Activated CD8-positive, alpha-beta memory T cell treated with anti-CD3 and anti-CD28 coated beads, Interleukin-2, amount 10 ng/mL, durations not matched to agents 7 days and 5 days (primary cell): ENCODE measurements at places on chromosomes 11 and 22.

GRCh38 chr11:10323793-10324170 lies 18.9 kb downstream of the ADM start:
- H3K36me3 ChIP-seq = no peaks in the 10 kb centered on the region
- H3K27me3 ChIP-seq = peaks cover 35% of the 10 kb centered on the region
- H3K27ac ChIP-seq = no peak overlapping the region

GRCh38 chr22:37331856-37332536 lies 49.7 kb downstream of the CYTH4 start:
- H3K36me3 ChIP-seq = no peaks in the 10 kb centered on the region
- DNase-seq = no peak
- H3K27ac ChIP-seq = no peak overlapping the region
- H3K4me1 ChIP-seq = peaks cover 2% of the 10 kb centered on the region
- H3K27me3 ChIP-seq = peaks cover 74% of the 10 kb centered on the region
- no peak overlapping the region for H3K4me3 ChIP-seq

DNA sequence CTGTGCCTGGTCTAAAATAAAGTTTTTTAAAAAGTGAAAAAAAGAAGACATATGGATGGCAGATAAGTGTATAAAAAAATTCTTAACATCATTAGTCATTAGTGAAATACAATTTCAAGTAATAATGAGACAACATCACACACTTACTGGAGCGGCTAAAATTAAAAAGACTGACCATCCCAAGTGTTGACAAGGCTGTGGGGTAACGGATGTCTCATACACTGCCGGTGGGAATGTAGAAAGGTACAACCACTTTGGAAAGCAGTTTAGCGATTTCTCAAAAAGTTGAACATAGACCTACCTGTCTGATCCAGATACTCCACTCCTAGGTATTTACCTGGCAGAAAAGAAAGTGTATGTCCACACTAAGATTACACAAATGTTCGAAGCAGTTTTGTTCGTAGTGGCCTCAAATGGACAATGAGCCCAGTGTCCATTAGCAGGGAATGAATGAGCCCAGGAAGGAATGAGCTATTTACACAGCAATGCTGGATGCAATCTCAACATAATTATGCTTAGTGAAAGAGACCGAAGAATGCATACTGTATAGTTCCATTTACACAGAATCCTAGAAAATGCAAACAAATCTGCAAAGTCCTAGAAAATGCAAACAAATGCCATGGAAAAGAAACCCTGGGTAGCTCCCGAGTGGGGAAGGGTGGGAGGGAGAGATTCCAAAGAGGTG lies 6.7 kb upstream of the MUC2 start:
- peaks cover 16% of the 10 kb centered on the region for H3K27me3 ChIP-seq
- H3K27ac ChIP-seq = no peak overlapping the region
- no peak overlapping the region for H3K4me3 ChIP-seq
- DNase-seq = no peak

DNA sequence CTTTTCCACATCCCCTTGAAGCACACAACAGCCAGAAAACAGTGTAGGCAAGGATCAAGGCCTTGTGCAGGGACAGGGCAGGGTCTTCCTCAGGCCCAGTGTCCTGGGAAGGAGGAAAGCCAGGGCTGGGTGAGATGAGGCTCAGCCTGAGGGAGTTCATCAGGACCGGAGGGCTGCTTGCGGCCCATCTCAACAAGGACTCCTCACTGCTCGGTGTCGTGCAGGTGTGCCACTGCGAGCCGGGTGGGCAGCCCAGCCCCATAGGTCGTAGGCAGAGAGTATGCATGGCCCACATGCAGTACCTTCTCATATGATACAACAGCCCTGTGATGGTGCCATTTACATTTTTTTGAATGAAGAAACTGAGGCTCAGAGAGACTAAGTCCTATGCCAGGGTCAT lies 12.9 kb downstream of the SHISA8 start:
- H3K27me3 ChIP-seq = no peaks in the 10 kb centered on the region
- no peak for DNase-seq
- no peak overlapping the region for H3K4me3 ChIP-seq
- peak overlapping the region; percentile 24 for H3K27ac ChIP-seq

DNA sequence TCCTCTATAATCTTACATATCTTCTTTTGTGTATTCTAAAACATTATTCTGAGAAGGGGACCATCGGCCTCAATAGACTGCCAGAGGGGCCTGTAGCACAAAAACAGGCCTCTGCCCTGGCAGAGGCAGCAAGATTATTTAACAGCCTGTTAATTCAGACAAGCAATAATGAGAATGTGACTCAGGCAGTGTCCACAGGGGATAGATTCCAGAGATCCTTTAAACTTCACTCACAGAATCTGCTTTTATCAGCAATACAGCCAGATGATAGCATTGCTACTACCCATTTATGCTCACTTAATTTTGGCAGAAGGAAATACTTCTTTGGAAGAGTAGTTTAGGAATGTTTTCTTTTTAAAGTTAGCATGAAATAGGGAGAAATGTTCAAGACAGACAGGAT lies 44.9 kb downstream of the AAMDC start:
- no peaks in the 10 kb centered on the region for H3K4me1 ChIP-seq
- no peak overlapping the region for H3K4me3 ChIP-seq
- H3K27me3 ChIP-seq = no peaks in the 10 kb centered on the region
- no peak for DNase-seq
- no peak overlapping the region for H3K27ac ChIP-seq

- peaks cover 31% of the 10 kb centered on the region for H3K4me1 ChIP-seq
- H3K36me3 ChIP-seq = no peaks in the 10 kb centered on the region
- H3K27ac ChIP-seq = no peak overlapping the region
- DNase-seq = no peak
- H3K4me3 ChIP-seq = no peak overlapping the region
- peaks cover 3% of the 10 kb centered on the region for H3K27me3 ChIP-seq
These were observed 8.3 kb upstream of the DCHS1 start for GRCh38 chr11:6663794-6664469.

DNA sequence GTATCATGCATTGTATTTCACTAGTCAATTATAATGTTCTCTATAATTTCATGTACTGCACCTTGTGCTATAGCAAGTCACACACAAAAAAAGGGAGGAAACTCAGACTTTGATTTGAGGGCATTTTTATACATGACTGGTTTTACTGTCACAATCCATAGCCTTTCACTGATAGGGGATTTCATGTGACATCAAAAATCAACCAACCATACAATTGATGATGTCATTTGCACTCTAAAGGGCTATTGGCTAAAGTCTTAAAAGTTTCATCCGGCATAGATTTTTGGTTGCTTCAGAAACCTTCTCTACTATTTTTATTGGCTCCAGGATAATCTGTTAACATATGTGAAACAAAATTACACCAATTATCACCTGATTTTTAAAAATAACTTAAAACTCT lies 237.8 kb downstream of the DCDC1 start:
- no peak overlapping the region for H3K4me3 ChIP-seq
- H3K27ac ChIP-seq = no peak overlapping the region
- no peaks in the 10 kb centered on the region for H3K4me1 ChIP-seq
- no peaks in the 10 kb centered on the region for H3K27me3 ChIP-seq
- no peak for DNase-seq

- no peaks in the 10 kb centered on the region for H3K27me3 ChIP-seq
- peak overlapping the region; percentile 82 for H3K4me3 ChIP-seq
- H3K36me3 ChIP-seq = no peaks in the 10 kb centered on the region
- peaks cover 31% of the 10 kb centered on the region for H3K4me1 ChIP-seq
- DNase-seq = peak; percentile 82
These were observed 7.1 kb upstream of the GRAMD4 start for GRCh38 chr22:46612904-46613605.

GRCh38 chr11:57417056-57417455 lies 9.9 kb downstream of the SLC43A3 start:
- DNase-seq = no peak
- H3K4me1 ChIP-seq = peaks cover 33% of the 10 kb centered on the region
- H3K27ac ChIP-seq = no peak overlapping the region

- H3K27ac ChIP-seq = no peak within 1 kb of the TSS
- H3K27me3 ChIP-seq = peaks cover 33% of the 10 kb centered on the region
- no peak for DNase-seq
- no peaks in the 10 kb centered on the region for H3K4me1 ChIP-seq
- H3K36me3 ChIP-seq = no peaks in the 10 kb centered on the region
These were observed at the start of gene SLC22A25 for GRCh38 chr11:63243533-63243932. TSS of gene SLC22A25 (minus strand) at chr11:63243599. CDS start at chr11:63229652, 13,947 bp downstream.

DNA sequence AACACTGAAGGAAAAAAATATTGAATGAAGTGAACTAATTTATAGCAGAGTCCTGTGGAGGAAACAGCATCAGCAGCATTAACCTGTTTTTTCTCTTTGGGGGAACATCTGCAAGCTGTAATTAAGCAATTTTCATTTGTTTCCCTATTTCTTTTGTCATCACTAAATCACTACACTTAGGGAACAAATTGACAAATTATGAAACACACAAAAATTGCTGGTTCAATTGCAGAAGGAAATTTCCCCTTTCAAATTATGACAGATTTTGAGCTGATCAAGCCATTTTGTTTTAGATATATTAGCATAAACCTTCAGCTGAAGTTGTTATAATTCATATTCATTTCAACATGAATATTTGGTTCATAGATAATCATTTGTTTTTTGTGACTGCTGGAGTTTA lies 22.2 kb upstream of the RAG2 start:
- no peak for DNase-seq
- H3K27me3 ChIP-seq = peaks cover 6% of the 10 kb centered on the region
- H3K27ac ChIP-seq = no peak overlapping the region
- H3K4me1 ChIP-seq = peaks cover 3% of the 10 kb centered on the region
- H3K4me3 ChIP-seq = no peak overlapping the region

DNA sequence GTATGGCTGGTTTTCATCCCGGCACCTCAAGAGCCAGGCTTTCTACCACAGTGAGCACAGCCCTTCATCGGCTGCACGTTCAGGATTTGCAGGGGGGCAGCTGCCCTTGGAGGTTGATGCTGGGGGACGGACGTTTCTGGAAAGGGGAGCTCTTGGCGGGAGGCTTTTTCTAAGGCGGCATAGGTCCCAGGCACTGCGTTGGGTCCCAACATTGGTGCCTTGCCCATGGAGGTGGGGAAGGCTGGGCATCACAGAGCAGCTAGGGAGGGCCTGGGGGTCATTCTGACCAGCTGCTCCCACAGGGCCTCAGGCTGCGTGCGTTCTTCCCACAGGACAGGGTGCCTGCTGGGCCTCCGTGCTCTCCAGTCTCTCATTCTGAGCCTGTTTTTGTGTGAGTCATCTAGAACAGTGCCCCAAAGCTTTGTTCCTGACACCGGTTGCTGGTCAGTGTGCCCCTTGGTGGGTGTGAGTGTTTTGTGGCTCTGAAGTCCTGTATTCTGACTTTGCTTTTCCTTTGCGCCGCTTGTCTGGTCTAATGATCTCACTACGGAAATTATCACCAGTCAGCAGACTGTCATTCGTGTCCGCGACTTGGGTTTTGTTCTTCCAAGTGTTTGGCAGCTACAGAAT lies 275.9 kb downstream of the TBC1D22A start:
- H3K4me1 ChIP-seq = peaks cover under 1% of the 10 kb centered on the region
- H3K36me3 ChIP-seq = no peaks in the 10 kb centered on the region
- no peak overlapping the region for H3K27ac ChIP-seq
- no peak overlapping the region for H3K4me3 ChIP-seq

- peaks cover 1% of the 10 kb centered on the region for H3K36me3 ChIP-seq
- no peaks in the 10 kb centered on the region for H3K27me3 ChIP-seq
- no peak overlapping the region for H3K4me3 ChIP-seq
- peaks cover 36% of the 10 kb centered on the region for H3K4me1 ChIP-seq
- H3K27ac ChIP-seq = no peak overlapping the region
These were observed 13.2 kb upstream of the MPZL2 start for GRCh38 chr11:118277312-118277711.
